NCI-H1105 (cell line): ENCODE measurements at places on chromosomes 7 and 10.

- no peak for DNase-seq
Observed at GRCh38 chr7:101952355-101953247, 135.2 kb downstream of the CUX1 start.

DNA sequence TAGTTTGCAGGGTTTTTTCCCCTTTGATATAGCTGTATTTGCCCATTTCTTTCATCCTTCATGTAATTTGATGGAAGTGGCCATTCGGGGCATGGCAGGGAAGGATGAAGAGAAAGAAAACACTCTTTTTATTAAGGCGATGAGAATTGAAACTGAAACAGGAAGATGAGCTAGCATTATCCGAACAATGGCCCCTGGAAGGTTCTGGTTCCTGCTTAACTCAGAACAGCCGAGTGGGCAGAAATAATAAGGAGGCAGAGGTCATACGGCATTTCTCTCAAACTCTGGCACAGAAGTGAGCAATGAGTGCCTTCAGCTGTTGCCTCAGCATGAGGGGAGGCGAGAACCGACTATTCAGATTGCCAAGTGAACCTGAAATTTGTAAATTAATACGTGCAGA, 113.2 kb upstream of the MYO3A start:
- DNase-seq, result no peak

DNA sequence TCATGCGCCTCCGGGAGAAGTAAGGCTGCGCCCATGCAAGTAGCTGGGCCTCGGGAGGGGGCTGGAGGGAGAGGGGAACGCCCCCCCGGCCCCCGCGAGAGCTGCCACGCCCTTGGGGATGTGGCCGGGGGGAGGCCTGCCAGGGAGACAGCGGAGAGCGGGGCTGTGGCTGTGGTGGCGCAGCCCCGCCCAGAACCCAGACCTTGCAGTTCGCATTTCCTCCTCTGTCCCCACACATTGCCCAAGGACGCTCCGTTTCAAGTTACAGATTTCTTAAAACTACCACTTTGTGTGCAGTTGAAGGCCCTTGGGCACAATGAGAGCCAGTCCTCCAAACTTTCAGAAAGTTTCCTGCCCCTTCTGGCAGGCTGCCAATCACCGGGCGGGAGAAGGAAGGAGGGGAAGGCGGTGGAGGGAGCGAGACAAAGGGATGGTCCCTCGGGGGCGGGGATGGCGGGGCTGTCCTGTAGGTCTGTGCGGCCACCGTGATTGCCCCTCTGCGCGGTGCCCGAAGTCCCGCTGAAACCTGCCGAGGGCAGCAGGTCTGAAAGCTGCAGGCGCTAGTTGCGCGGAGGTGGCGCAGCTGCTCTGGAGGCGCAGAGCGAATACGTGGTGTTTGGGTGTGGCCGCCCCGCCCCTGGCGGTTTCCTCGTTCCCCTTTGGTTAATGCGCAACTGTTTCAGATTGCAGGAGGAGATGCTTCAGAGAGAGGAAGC, 2.1 kb downstream of the VIM start:
- peak; percentile 52 for DNase-seq

GRCh38 chr7:44530990-44531389, 10.1 kb downstream of the NPC1L1 start:
- no peak for DNase-seq

DNA sequence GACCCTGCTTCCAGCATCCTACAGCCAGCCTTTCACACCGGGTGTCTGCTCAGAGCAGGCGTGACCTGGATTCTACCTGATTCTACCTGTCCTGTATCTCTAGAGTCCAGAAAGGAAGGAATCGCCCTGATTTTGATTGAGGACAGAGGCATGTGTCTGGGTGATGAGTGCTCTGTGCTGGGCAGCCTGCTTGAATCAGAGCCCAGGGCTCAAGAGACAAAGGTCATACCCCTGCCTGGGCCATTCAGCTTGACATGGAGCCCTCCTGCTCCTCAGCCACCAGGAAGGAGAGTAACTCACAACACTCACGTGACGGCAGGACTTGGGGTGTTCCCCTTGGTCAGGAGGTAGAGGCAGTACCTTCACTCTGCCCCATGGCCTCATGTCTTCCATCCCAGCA, 11.2 kb downstream of the GAD2 start:
- DNase-seq, result no peak
